ENCODE measurements at places on chromosomes 4 and X.

DNA sequence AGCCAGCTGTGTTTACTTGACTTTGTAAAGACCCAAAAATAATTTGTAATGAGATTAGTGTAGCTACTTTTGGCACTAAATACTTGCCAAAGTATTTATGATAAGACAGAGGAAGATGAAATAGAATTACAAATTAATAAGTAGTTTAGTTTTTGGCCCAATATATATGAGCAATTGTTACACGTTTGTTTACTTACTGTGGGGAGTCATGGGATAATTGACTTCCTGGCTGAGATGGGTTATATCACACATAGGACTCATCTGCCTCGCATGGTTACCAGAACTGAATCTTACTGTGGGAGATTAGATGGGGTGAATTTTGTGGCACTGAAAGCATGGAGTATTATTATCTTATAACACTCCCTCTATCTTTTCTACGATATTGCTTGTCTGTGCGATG, 66.6 kb downstream of the INTS12 start:
- DNase-seq, result no peak

GRCh38 chr4:39609454-39609931, 29.2 kb downstream of the SMIM14 start:
- no peak for DNase-seq

- no peak for DNase-seq
Observed at GRCh38 chr4:13452927-13453579, 31.1 kb downstream of the RAB28 start.

DNA sequence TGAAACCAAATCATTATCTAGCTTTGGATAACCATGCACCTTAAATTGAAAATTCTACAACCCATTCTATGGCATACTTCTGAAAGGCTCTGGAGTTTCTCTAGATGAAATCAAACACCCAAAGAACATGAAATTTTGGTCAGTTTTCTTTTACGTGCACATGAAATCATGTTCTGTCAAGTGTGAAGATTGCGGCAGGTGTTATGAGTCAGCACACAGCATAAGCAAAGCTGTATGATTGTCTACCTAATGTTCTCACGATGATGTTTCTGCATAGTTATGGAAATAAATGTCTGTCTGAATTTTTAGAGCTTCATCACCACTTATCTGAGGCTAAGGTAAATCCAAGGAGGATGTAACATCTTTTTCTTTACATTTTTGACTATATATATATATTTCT, 495.3 kb downstream of the IL1RAPL1 start:
- no peak for DNase-seq

- peak; percentile 25 for DNase-seq
Observed at GRCh38 chrX:65451663-65452062, 82.9 kb downstream of the LAS1L start.
